Placental pericyte (primary cell): ENCODE measurements at places on chromosomes 1 and 21. TPM values are rescaled to one million over a fixed set of nuclear protein-coding genes. Genes with fewer than 3 reads are reported as not detected.

ZNF695 gene
- total RNA-seq: 0.44 and 5.0 TPM in 2 replicates

VAV3 gene
- under 0.01 and 0.57 TPM in 2 replicates for total RNA-seq

CFAP74 gene
- total RNA-seq: not detected in 2 replicates

SH3BGR gene
- total RNA-seq: 1.1 and 1.6 TPM in 2 replicates

HENMT1 gene
- 2.8 and 8.6 TPM in 2 replicates for total RNA-seq

S100A1 gene
- total RNA-seq: 0.14 and 0.44 TPM in 2 replicates

TM2D1 gene
- 37.2 and 41.8 TPM in 2 replicates for total RNA-seq

FBLIM1 gene
- 152 and 186 TPM in 2 replicates for total RNA-seq

TCEA3 gene
- total RNA-seq: 6.4 and 25.4 TPM in 2 replicates

RXRG gene
- not detected in 2 replicates for total RNA-seq

VASH2 gene
- total RNA-seq: 0.14 TPM in 1 of 2 replicates, not detected in the other
